ENCODE measurements at places on chromosomes 12 and 14. TPM values are rescaled to one million over a fixed set of nuclear protein-coding genes. Genes with fewer than 3 reads are reported as not detected.

Gene SOCS2
- polyA plus RNA-seq, result 14.0 TPM

Gene ERBB3
- 3.4 TPM for polyA plus RNA-seq

Gene SYNDIG1L
- polyA plus RNA-seq, result 0.06 TPM

Gene GALNT8
- 0.40 TPM for polyA plus RNA-seq

Gene RECQL
- 9.0 TPM for polyA plus RNA-seq

Gene ADCK1
- 9.8 TPM for polyA plus RNA-seq

Gene AP5M1
- 5.8 TPM for polyA plus RNA-seq

- DNase-seq, result no peak
Observed at GRCh38 chr12:68614105-68614679, 3.5 kb downstream of the RAP1B start.

DNA sequence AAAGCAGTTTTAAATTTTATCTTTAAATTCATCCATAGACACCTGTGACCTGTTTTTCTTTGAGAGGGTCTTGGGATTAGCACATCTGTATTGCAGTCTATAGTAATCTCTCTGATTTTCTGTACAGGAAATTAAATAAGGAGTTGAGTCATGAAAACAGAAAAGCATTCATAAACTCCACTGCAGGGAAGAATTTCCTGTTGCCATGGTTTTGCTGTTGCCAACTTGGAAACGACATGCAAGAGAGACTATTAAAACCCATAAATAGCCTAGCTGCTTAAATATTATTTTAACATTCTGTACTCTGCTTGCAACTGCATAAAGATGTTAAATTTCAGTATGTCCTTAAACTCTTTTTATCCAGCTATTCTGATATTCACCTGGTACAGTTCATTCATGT lies 281.0 kb upstream of the RGS6 start:
- no peak for DNase-seq

DNA sequence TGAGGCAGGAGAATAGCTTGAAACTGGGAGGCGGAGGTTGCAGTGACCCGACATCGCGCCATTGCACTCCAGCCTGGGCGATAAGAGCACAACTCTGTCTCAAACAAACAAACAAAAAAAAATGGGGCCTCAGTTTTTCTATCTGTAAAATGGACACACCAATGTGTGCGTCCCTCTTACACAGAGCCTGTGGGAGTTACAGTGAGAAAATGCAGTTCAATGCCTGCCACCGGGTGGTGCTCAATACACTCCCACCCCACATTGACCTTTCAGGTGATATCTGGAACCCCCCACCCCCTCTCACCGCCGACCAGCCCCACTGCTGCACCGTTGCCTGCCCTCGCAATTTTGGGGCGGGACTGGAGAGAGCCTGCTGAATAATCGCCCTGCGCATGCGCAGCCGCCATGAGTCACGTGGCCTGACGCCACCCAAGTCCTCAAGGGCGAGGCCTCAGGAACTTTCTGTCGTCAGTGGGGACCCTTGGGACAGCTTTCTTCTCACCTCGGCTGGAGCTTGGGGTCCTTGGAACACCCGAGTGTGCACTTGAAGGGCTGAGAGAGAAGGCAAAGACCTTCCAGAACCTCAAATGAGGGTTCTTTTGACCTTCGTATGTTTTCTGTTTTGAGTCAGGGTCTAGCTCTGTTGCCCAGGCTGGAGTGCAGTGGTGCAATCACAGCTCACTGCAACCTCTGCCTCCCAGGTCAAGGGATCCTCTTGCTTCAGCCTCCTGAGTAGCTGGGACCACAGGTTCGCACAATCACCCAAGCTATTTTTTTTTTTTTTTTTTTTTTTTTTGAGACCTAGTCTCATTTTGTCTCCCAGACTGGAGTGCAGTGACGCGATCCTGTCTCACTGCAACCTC lies 14.6 kb upstream of the CABP1 start:
- DNase-seq, result no peak

DNA sequence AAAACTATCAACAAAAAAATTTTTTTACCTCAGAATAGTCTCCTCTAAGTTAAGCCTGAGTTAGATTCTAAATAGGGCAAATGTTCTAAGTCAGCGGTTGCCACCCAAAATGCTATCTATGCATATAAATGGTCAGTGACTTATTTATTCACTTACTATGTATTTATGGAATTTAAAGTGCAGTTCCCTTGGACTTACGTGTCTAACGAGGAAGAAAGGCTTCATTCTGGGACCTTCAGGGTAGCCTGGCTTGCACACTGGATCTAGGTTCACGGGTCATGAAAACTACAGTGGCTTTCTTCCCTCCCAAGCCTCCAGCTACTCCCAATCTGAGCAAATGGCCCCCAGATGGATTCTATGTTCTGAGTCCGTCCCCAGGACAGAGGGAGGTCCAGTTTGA lies 77.1 kb downstream of the ARF6 start:
- no peak for DNase-seq

GRCh38 chr12:6212086-6212485 lies 11.9 kb downstream of the CD9 start:
- no peak for DNase-seq

- no peak for DNase-seq
Observed at GRCh38 chr12:132078190-132078589, 65.9 kb downstream of the DDX51 start.

DNA sequence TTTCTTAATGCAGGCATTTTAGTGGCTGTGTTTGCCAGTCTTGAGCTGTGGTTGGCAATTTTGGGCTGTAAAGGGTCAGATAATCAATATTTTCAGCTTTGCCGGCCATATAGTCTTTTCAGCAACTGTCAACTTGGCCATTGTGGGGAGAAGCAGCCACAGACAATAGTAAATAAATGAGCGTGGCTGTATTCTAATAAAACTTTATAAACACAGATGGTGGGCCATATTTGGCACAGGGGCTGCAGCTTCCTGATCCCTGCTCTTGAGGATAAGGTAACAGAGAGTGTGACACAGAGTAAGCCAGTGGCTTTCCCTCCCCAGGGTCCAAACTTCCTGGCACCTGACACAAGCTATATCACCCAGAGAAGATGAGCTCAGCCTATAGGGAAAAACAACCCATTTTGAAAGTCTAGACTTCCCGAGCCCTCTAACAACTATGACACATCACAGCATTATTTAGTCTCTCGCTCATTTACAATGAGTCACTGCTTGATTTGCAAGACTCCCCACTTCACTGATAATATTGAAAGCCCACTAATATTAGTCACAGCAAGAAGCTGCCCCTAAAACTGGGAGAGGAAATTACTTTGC lies 163.1 kb upstream of the TMPO start:
- DNase-seq, result no peak

DNA sequence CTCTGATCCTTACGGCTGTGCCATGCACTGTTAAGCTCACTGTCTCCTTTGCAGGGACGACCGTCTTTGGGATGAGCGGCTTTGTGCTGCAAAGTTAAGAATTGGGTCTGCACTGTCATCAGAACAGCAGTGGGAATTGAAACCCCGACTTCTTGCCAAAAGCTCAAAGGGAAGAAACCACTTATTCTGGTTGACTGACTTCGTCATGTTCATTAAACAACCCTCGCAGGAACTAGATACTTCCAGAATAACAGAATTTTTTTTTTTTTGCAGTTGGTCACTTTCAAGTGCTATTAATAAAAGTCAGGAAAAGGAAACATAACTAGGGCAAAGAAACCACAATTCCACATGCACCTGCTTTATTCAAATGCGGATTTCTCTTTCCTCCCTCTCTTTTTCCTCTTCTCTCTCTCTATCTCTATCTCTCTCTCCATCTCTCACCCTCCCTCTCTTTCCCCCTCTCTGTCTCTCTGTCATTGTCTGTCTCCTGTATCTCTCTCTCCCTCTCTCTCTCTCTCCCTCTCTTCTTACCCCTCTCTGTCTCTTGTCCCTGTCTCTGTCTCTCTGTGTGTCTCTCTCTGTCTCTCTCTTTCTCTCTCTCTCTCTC lies 12.3 kb upstream of the GLT1D1 start:
- no peak for DNase-seq

GRCh38 chr14:100678469-100678828 lies 48.2 kb upstream of the DLK1 start:
- DNase-seq, result peak; percentile 48

GRCh38 chr14:87810711-87811110 lies 182.3 kb downstream of the GALC start:
- no peak for DNase-seq

- no peak for DNase-seq
Observed at GRCh38 chr12:59007620-59008019, 87.3 kb upstream of the LRIG3 start.

- no peak for DNase-seq
Observed at GRCh38 chr12:75837700-75838099, 193.9 kb downstream of the PHLDA1 start.

- no peak for DNase-seq
Observed at GRCh38 chr12:2083008-2083407, 30.2 kb downstream of the CACNA1C start.

DNA sequence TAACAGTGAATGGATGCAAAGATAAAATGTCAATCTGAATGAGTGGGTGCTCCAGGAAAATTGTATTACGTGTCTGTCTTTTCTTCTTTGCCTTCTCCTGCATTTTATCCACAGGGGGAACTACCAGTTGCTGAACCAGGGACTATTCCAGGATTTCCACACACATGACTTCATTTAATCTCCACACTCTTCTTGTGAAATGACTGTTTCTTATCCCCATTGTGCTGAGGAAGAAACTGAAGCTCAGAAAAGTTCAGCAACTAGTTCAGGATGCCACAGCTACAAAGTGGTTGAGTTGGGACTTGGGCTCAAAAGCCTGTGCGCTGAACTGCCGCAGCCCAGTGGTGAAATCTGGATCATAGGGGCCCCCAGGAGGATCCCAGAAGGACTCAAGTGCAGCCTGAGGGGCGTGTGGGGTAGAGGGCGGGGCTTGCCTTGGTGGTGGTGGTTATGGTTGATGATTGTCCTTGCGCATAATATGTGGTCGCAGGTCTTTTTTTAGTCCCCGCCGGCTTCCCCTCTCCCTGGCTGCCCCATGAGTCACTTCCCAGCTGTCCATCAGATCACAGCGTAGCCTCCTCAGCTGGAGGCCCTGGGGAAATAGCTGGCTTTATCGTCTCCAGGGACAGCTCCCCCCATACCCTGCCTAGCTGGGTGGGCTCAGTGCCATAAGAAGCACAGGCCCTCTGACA lies 235.2 kb upstream of the CRY1 start:
- DNase-seq, result no peak

- DNase-seq, result no peak
Observed at GRCh38 chr12:45131506-45131905, 80.6 kb upstream of the DBX2 start.

DNA sequence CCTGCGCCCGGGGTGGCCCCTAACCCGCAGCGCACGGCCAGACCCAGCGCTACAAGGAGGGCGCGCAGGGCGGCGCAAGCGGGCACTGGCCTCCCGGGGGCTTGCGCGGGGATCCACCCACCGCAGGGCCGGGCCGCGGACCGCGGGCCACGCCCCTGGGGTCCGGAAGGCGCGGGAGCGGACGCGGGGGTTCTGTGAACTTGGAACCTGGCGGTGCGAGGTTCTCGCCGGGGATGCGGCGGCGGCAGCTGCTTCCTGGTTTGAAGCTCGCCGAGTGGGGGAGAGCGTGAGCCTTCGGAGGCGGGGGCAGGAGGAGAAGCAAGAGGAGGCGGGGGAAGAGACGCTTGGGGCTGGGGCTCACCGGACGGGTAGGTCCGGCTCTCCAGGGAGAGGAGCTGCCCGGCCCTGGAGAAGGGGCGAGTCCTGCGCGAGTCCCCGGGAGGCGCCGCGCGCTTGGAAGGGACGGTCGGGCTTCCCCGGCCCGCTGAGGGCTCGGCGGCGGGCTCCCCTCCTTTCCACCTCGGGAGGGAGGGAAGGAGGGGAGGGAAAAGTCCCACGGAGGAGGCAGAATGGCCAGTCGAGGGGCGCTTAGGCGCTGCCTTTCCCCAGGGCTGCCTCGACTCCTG lies at the start of gene PRKCH:
TSS of gene PRKCH (plus strand) at position 195 of the 626 bp plus-strand sequence. CDS start 523 bp downstream, outside the sequence.
- DNase-seq, result peak; percentile 85

DNA sequence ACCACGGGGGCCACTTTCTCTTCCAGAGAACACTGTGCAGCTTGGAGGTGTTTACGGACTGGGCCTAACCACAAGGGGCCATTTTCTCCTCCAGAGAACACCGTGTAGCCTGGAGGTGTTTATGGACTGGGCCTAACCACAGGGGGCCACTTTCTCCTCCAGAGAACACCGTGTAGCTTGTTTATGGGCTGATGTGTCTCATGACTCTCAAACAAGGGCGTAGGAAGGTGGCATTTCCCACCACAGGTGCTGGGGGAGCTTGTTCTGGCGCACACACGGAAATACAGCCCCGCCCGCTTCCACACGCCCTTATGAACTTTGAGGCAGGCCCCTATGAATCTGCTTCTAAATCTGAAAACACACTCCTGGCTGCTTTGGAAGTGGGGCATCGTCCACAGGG lies 174.6 kb upstream of the SFSWAP start:
- no peak for DNase-seq

DNA sequence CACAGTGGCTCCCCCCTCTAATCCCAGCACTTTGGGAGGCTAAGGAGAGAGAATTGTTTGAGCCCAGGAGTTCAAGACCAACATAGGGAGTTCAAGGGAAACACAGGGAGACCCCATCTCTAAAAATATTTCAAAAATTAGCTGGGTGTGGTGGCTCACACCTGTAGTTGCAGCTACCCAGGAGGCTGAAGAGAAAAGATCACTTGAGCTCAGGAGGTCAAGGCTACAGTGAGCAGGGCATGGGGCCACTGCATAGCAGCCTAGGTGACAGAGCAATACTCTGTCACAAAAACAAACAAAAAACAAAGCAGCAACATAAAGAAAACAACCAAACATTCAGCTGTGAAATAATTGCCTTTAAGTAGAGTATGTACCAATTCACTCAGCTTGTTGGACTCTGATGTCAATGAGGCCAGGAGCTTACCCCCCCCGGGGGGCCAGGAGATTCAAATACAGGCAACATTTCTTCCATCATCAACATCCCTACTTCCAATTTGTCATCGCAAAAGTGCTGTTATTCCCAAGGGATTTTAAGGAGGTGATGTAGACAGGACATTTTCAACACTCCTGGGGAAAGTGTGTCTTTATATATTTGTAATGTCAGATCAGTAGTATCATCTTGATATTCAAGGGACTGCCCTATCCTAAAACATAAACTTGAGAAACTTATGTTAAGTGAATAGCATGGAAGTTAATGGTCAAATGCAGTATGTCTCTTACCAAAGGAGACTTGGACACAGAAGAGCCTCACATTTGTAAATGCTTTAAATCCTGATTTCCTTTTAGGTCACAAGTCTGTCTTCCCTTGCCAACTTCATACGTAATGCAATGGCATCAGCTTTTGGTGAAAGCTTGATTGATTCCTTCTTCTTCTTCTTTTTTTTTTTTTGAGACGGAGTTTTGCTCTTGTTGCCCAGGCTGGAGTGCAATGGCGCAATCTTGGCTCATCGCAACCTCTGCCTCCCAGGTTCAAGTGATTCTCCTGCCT lies 40.6 kb upstream of the AEBP2 start:
- no peak for DNase-seq
